ENCODE measurements at places on chromosomes 3 and 15. TPM values are rescaled to one million over a fixed set of nuclear protein-coding genes. Genes with fewer than 3 reads are reported as not detected.
A peak's percentile ranks its signal among the peaks of the same experiment; 100 is the strongest.

DNA sequence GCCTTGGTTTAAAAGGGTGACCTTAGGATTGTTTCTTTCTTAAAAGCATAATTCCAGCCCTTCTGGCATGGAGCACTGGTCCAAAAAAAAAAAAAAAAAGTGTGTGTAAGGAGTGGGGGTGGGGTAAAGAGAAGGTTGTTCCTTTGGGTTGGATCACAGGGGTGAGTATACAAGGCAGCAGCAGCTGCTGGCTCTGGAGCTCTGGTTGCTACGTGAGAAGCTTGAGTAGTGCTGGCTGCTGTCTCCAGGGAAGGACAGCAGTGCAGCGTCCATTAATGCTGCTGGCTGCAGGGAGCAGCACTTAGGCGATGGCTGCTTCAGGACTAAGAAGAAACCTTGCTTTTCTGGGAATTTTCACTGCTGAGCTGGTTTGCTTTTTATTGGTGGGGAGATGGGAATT lies 2.3 kb downstream of the SETD5 start:
- peak; percentile 99 for DNase-seq

- no peak for DNase-seq
Measured at GRCh38 chr3:11706604-11707003, 62.9 kb upstream of the VGLL4 start.

The MESP2 gene
- 0.59 TPM for polyA plus RNA-seq

The MASP1 gene
- polyA plus RNA-seq = 12.7 TPM

- DNase-seq = no peak
Measured at GRCh38 chr3:42892169-42892568, 13.8 kb upstream of the ZNF662 start.

The C3orf52 gene
- polyA plus RNA-seq = 6.1 TPM

GRCh38 chr3:140628606-140629005 lies 49.3 kb upstream of the TRIM42 start:
- no peak for DNase-seq

DNA sequence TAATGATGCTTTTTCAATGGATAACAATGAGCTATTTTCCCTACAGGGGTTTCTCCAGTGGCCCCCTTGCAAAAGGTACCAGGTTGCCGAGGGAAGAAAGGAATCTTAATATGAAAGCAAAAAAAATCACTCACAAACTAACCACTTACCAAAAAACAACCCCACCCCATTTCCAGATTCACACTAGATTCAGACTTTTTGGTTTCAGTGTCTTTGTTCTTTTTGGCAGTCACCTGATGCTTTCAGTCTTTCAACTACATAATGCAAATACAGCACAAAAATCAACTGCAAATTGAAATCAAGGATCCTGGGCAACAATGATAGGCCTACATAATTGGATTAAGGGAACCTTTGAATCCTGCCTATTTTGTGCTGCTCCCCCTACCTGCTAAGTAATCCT lies 71.1 kb upstream of the RAP2B start:
- no peak for DNase-seq

DNA sequence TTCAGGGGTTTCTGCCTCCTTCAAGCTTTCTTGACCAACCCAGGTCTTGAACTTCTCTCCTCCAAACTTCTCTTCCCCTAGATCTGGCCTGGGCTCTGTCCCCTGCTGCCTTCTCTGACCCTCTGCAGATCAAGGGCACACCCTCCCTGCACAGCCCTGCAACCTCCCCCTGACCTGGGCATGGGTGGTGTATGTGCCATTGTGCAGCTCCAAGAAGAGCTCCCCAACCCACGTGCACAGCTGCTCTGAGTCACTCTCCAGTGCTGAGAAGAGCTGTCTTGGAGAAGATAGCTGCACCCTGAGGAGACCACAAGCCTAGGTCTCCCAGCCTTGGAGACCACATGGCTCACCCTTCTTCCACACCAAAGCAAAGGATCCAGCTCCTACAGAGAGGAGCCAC lies 8.0 kb downstream of the MAN2C1 start:
- DNase-seq = no peak

DNA sequence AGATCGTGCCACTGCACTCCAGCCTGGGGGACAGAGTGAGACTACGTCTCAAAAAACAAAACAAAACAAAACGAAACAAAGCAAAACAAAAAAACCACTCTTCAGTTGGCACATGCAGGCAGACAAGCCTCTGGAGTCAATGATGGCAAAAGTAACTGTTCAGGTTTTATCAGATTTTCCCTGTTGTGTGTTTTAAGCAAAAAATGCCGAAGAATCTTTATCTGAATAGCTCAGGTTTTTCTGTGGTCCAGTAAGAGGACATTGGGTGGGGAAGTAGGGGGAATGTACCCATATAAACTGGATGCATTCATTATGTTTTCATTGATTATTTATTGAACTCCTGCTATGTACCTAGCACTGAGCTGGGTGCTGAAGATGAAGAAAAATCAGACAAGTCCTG lies 20.8 kb upstream of the BCL2A1 start:
- DNase-seq = no peak

DNA sequence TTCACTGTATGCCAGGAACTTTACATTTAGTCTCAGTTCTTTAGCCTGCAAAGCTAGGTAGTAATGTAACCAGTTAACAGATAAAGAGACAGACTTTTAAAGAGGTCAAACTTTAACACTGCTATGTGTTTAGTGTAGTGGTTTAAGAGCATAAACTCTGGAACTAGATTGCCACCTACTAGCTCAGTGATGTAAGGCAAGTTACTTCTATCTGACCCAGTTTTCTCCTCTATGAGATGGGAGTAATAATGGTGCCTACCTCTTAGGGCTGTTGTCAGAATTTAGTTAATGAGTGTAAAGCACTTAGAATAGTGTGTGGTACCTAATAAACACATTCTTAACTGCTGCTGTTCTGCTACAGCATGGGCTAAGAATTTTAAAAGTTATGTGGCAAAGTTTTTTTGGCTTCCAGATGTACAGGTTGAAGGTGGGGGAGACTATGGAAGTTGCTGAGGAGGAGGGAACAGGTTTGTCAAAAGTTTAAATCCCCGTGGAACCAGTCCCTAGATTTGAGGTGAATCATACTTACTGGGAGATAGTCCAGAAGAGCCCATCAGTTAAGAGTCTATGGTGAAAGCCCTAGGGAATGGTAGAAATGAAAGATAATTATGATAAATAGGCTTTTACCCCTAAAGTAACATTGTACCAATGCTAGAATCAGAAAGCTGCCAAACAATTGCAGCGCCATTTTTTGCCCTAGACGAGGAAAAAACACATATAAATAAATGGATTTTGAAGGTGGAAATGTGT lies 13.9 kb downstream of the TSC22D2 start:
- no peak for DNase-seq

- DNase-seq = no peak
Measured at GRCh38 chr15:94269954-94270353, 38.6 kb downstream of the MCTP2 start.

DNA sequence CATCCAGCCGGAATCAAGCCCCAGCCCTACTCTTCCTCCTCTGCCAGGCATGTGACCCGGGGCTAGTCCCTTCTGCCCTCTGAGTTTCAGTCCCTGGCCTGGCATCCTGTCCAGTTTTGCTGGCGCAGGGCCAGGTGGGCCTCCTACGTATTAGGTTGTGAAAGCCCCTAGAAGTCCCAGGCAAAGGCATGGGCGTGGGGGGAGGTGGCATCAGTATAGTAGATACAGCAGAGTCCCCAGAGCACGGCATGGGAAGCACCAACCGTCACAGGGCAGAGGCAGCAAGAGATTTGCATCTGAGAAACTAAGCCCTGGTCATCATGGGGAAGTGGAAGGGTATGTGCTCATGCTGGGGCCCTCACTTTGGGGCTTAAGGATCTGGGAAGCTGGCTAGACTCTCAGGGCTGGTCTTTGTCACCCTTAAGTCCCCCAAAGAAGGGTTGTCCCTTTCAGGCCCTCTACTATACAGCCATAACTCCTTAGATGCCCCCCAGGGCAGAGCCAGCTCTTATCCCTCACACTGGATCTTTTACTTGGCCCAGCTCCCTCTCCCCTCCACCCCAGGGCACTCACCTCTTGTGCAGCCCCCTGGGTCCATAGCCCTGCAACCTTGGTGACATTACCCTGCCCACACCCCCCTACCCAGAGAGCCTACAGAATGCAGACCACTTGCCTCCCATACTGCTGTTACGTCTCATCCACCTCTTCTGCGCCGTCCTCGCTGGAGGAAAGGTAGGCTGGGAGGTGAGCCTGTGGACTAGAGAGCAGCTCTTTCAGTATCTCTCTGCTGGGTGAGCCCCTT lies 11.3 kb downstream of the NBEAL2 start:
- no peak for DNase-seq

The MAPKBP1 gene
- 8.6 TPM for polyA plus RNA-seq

The C2CD4B gene
- polyA plus RNA-seq = 3.2 TPM

GRCh38 chr15:45156744-45157455 lies 27.1 kb downstream of the DUOX1 start:
- DNase-seq = no peak

DNA sequence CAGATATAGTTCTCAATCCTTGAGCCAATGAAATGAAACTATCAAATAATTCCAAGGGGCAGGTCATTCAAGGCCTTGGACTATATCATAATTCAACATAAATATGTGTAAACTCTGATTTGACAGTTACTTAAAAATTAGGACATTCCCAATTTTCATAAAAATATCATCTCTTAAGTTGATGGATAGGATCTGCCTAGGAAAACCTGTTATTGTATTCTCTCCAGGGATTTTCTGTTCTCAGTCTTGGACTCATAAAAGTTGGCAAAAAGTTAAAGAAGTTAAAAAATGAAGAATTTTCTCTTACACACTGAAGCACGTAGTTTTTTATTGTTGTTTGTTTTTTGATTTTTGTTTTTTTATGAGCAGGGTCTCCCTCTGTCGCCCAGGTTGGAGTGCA lies 109.0 kb downstream of the TP63 start:
- peak; percentile 51 for DNase-seq

GRCh38 chr3:106276151-106276550 lies 407.3 kb upstream of the CBLB start:
- DNase-seq = peak; percentile 85

The PIERCE2 gene
- polyA plus RNA-seq = 1.2 TPM

The CXCR6 gene
- 0.31 TPM for polyA plus RNA-seq

The OIP5 gene
- 4.4 TPM for polyA plus RNA-seq

DNA sequence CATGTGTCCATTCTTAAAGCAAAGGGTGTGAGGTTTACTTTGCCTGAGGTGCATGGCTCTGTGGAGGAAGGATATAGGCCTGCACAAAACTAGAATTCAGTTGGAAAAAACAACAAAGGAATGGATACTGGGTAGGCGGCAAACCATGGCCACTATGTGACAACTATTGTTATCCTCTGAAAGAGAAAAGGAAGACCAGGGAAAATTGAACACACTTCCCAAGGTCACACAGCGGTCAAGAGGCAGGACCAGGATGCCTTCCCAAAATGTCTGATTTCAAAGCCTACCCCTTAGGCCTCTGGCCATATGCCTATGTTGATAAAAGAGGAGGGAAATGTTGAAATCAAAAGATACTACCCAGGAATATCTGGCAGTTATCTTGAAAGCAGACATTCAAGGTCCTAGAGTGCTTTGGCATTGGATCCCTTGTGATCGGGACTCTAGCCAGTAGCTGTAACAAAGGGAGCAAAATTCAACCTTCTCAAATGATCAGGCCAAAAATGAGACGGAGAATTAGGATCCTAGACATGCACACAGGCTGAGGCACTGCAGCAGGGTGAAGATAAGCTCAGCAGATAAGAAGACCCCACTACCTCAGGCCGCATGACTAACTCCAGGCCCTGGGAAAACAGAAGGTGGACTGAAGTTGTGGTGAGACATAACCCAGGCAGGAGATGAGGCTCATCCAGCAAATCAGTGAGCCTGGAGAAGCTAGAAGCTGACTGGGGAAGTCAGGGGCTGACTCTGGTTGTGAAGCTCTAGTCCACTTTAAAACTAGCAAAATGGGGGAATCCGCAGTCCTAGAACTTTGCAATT lies 292.2 kb downstream of the NEK10 start:
- no peak for DNase-seq

The EIF4E3 gene
- polyA plus RNA-seq = 6.3 TPM

GRCh38 chr3:173886-174285 lies 22.7 kb upstream of the CHL1 start:
- no peak for DNase-seq

- DNase-seq = no peak
Measured at GRCh38 chr15:81454024-81454423, 80.0 kb upstream of the TMC3 start.

DNA sequence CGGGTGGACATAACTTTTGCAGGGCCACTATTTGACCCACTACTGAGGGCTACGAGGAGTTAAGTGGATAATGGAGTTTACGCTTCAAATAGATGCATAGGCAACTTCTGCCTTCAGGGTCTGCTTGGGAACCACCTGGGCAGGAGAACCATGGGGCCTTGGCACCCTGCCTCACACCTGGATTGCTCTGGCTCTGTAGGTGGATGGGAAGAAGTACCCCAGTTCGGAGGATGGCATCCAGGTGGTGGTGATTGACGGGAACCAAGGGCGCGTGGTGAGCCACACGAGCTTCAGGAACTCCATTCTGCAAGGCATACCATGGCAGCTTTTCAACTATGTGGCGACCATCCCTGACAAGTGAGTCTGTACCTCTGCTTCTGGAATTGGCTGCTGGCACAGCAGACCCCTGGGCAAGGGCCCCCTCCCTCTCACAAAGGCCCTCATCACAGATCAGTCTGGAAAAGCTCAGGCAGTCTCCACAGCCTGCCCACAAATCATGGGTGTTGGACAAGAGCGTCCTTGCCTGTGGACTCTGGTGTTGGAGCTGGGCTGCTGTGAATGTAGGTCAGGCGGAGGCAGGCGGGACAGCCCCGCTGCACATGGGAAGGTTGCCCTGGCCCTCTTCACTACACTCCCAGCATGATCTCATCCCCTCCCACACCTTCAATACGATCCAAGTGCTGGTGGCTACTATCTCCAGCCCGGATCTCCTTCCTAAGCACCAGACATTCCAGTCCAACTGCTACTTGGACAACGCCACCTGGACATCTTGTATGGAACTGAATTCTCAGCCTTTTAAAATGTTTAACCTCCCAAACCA lies 46.7 kb downstream of the MESD start:
- DNase-seq = peak; percentile 88

The GOLGA8G gene
- polyA plus RNA-seq = 0.05 TPM

GRCh38 chr15:99052205-99052604 lies 44.6 kb upstream of the PGPEP1L start:
- no peak for DNase-seq

The ITIH4 gene
- polyA plus RNA-seq = 11.9 TPM

GRCh38 chr15:66865622-66866611 lies 163.9 kb downstream of the SMAD6 start:
- DNase-seq = peak; percentile 76

DNA sequence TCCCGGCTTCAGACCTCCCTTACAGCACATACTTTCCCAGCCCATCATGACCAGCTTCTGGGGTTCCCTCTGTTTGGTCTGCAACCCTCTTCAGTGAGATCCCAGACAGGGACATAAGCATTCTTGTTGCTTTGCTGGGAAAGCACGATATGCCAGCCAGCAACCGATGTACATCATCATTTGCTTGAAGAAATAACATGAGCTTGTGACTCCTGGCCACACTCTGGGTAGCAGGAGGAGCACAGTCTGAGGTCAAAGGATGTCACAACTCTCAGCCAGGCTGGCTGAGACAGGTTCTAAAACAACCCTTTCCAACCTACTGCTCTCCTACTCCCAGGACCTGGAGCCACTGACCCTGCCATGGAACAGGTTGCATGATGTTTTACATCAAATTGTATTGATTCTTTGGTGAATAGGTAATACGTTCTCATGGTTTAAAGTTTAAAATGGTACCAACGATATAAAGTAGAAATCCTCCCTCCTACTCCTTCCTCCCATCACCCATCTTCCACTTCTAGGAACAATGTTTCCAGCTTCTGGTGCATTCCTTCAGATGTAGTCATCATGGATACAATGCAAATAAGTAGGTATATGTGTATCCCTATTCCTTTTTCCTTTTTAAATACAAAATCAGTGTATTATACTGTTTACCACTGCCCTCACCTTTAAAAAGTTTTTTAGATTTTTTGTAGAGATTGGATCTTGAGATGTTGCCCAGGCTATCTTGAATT lies 190.3 kb downstream of the OPA1 start:
- no peak for DNase-seq
